ENCODE measurements at places on chromosomes 5 and 9.

DNA sequence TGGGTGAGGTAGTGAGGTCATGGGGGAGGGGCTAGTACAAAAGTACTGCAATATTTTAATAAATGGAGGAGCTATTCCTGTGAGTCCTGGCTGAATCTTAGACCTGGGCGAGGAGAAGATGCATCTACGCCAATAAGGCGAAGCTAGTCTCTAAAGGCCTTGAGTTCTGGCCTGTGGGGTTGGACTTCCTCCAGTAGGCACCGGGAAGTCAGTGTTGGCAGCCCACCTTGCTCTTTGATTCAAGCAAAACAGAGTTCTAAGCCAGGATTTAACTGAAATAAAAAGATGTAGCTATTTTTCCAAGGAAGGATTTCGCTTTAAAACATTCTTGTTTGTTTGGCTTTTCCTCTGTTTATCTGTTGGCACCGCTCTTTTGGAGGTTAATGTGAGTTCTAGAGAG lies 244.6 kb downstream of the KIF4B start:
- DNase-seq = no peak

DNA sequence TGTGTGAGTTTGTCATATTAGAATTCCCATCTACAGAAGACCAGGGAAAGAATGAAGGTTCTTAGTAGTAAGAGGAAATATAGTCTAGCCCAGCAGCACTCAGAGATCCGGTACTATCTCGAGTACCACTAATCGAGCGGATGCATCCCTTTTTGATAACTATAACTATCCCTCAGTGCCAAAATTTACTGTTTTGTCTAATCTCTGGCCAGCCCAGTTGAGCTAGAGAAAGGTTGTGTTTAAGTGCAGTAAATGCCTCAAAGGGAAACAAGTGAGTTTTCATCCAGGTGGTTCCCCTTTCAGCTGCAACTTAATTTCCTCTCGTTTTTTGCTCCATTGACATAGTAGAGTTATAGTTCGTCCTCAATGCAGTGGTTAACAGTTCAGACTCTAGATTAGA lies 146.7 kb downstream of the GPBP1 start:
- DNase-seq = no peak

GRCh38 chr5:86866036-86866435 lies 248.3 kb downstream of the COX7C start:
- no peak for DNase-seq

GRCh38 chr5:127870914-127871313 lies 167.7 kb downstream of the CCDC192 start:
- DNase-seq = no peak

GRCh38 chr9:98971168-98971914 lies 27.6 kb downstream of the COL15A1 start:
- peak; percentile 26 for DNase-seq

GRCh38 chr5:172183881-172184280 lies 4.1 kb downstream of the STK10 start:
- DNase-seq = no peak

- no peak for DNase-seq
Observed at GRCh38 chr5:394671-395155, 48.3 kb upstream of the EXOC3 start.

DNA sequence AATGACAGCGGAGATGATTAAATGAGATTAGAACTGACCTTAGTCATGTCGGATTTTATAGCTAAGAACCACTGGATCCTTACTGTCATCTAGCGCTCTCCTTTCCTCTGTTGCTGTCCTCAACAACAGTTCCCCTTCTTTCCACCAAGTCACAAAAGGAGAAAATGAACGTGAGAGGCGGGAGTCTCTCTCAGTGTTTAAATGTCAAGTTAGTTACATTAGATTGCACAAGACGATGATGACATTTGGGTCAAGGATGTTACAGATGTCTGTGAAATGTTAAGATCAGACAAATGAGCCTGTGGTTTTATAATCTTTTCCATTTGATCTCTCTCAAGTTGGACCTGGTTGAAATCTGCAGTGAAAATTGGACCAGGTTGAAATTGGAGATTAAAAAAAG lies 53.5 kb downstream of the FBXO38 start:
- no peak for DNase-seq
